Activated CD4-positive, alpha-beta T cell treated with anti-CD3 and anti-CD28 coated beads, Interleukin-2, amount 50 U/mL, for 48 hours (primary cell): ENCODE measurements at places on chromosomes 11 and 22.

DNA sequence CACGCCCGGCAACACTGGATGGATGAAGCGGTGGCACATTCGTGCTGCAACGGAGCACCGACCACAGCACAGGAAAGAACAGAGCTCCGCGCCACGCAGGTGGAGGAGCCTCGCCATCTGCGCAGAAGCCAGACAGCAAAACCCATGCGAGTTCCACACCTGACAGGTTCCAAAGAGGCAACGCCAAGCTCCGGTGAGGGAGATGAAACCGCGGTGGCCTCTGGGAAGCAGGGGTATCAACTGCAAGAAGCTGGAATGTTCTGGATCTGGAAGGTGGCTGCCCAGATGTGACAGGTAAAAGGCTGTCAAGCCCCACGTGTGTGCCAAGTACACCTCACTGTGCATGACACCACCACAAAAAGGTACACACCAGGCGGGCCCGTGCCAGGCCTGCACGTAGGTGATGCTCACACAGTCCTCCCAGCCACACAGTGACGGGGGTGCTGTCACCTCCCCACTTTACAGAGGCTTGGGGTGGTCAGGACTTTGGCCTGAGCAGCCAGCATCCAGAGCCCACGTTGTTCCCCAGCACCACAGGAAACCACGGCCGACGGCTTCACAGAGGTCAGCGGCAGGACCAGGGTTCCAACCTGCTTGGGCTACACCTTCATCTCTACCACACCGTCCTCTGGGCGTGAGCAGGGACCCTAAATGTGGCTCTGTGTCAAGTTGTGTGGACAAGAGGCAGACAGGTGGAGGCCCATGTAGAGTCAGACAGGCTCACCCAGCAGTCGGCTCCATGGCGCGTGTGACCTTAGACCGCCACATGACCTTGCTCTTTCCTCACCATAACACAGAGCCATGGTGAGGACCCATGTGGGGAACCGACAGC, 19.7 kb upstream of the EFCAB6 start:
- no peak for DNase-seq

- DNase-seq = no peak
Observed at GRCh38 chr22:43827003-43827735, 15.1 kb upstream of the EFCAB6 start.

DNA sequence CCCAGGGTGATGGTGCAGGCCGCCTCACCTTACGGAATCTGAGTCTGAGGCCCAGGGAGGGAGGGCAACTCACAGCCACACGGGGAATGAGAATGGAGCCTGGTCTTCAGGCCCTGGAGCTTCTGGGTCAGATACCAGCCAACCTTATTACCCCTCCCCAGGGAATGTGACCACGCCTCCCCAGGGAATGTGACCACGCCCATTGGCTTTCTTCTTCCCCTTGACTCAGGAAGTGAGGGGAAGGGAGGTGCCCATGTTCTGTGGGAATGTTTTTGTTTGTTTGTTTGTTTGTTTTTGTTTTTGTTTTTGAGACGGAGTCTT, 57.5 kb upstream of the RBFOX2 start:
- no peak for DNase-seq

DNA sequence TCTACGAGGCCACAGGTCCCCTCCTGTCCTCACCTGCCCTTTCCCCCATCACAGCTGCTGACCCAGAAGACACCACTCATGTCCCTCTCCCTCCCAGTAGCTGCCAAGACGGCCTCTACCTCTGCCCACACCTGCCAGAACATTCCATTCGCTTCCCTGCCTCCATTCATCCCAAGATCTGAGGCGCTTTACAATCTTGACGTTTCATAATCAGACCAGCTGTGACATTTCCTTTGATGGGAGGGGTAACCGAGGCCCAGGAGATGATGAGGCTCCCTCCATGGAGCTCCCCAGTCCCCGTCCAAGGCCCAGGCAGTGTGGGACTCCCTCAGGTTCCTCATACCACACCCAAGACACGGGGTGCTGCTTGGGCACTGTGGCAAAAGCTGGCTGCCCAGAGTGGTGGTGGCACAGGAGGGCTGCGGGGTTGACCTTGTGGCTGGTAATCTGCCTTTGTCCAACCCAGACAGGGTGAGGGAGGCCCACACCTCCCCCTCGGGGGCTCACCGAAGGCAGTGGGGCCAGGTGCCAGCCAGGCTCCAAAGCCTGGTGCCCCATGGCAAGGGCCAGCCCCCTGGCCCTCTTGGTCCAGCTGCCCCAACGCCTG, 17.3 kb downstream of the PHLDA2 start:
- DNase-seq = no peak

- DNase-seq = no peak
Observed at GRCh38 chr11:21896216-21896615, 296.7 kb upstream of the ANO5 start.

- DNase-seq = no peak
Observed at GRCh38 chr11:41996533-41996932, 537.1 kb upstream of the LRRC4C start.

GRCh38 chr22:22474733-22475132, 33.8 kb downstream of the ZNF280B start:
- no peak for DNase-seq

GRCh38 chr11:121581607-121582006, 128.8 kb upstream of the SORL1-AS1 start:
- no peak for DNase-seq

DNA sequence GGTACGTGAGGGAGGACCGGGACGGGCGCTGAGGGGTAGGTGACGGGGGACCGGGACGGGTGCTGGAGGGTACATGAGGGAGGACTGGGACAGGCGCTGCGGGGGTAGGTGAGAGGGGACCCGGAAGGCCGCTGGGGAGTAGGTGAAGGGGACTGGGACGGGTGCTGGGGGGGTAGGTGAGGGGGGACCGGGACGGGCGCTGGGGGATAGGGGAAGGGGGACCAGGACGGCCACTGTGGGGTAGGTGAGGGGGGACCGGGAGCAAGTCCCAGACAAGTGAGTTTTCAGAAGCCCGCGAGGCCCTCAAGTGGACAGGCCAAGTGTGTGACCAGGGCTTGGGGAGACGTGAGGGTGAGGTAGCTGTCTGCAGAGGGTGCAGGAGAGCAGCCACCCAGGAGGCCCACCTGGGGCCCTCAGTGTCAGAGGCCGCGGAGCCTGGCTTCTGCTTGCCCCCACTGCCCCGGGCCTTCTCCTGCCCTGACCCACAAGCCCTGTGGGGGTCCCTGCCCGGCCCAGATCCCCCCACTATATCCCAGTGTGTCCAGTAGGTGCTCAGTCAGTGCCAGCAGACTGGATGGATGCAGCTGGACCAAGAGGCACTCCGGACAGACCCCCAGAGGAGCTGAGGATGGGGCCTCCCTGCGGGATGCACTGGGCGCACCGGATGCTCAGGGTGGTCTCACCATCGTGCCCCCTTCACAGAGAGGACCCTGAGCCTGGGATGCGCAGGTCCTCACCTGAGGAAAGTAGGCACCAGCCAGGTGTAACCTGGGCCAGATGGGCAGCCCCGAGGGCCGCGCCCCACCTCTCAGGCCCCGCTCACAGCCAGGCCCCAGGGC, 44.2 kb upstream of the TH start:
- no peak for DNase-seq

- no peak for DNase-seq
Observed at GRCh38 chr22:45831394-45831793, 145.6 kb downstream of the WNT7B start.
